Diencephalon (tissue), 1 donor: ENCODE measurements at places on chromosomes 11 and 22. TPM values are rescaled to one million over a fixed set of nuclear protein-coding genes. Genes with fewer than 3 reads are reported as not detected.

NLRP10 gene
- not detected for total RNA-seq

ZNF280A gene
- total RNA-seq: not detected

OR52A1 gene
- total RNA-seq: not detected

IL10RA gene
- 3.7 TPM for total RNA-seq

PKNOX2 gene
- 6.9 TPM for total RNA-seq
